ENCODE measurements at places on chromosomes 3 and 15.

DNA sequence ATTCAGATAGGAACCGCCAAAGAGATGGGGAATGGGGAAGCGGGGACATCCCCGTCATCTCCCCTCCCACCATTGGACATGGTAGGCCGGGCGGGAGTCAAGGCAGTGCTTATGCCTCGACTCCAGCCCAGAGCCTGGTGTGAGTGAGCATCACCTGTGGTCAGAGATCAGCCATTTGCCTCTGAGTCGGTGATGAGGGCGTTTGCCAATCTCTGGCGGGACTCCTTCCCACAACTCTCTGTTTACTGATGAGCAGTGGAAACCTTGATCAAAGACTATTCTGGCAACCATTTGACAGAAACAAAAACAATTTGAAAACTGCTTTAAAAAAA lies 63.9 kb upstream of the HES1 start:
- DNase-seq = no peak

DNA sequence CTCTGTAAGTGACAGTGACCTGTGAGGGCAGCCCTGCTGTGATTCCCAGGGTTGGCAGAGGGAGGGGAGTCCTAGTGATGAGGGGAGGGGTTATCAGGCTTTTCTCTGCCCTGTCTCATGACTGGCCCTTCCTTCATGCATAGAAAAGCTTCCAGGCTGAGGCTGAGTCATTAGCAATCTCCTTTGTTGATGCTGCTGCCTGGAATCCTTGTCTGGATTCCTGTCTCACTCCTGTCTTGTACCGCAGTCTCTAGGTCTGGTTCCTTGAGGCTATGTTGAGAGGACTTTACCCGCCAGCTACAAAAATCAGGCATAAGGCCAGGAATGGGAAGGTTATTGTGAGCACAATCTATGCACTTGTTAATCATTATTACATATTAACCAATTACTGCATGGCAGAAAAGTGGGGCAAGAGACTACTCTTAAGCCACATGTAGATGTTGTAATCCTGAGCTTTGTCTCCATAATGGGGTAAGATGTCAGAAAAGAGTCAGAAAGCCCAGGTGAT lies 7.2 kb downstream of the KLHL6 start:
- no peak for DNase-seq

DNA sequence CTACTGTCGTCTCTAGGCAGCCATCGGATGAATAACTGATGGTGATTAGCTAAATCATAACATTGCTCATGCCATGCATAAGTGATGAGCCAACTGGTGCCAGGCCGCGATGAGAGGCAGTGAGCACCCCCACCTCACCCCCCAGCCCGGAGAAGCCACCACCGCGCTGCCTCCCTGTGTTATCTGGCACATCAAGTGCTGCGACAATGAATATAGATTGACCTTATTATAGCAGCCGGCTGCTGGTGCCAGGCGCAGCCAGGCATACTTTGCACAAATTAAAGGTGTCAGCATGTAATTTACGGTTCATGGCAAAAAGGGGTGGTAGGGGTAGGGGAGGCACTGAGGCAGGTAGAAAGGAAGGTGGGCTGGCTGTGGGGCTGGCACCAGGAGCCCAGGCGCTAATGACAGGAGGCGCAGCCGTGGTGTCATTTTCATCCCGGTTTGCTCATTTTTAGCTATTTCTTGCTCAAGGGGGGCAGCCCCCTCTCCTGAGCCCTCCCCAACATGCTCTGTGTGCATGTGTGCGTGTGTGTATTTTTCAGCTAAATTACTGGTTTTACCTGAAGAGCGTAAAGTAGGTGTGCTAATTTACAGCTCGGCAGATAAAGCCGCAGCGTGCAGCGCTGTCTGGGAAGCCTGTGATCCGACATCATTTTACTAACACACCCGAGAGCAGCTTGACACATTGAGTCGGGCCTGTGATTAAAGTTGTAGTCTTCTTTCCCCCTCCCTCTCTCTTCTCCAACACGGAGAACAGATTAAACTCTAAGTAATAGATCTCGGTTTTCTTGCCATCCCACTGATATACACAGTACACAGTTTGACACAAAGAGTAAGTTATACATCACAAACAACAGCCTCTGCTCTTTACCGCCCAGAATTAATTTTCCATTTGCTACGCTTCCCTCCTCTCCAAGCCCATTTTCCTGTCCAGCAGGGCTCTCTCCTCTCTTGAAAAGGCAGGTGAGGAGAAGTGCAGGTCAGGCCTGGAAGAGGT lies 212.3 kb downstream of the RPLP1 start:
- no peak for DNase-seq

- no peak for DNase-seq
These were observed 29.8 kb upstream of the MB21D2 start for GRCh38 chr3:192947421-192947820.

DNA sequence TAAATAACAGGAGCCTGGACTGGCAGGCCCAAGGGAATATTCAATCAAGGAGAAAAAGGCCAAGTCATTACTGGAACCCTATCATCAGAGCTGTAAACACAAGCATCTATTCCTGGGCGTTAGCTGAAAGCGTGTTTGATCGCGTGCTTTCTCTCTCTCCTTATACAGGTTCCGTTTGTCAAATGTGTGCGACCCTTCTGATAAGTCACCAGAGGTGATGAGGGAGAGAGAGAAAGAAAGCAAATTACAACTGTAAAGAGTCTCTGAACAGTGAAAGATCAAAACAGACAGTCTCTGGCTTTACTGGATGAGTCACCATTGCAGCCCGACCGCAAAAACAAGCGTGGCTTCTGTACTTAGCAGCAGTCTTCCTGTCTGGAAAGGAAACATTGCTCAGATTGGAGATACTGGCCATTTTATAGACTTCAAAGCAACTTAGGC lies 39.5 kb upstream of the TPRG1 start:
- peak; percentile 78 for DNase-seq

GRCh38 chr3:55409806-55410205 lies 77.3 kb downstream of the WNT5A start:
- no peak for DNase-seq

- DNase-seq = no peak
These were observed 25.2 kb upstream of the C2CD4B start for GRCh38 chr15:62190274-62190673.

GRCh38 chr3:50316657-50317242 lies 5.8 kb downstream of the HYAL2 start:
- DNase-seq = peak; percentile 81

DNA sequence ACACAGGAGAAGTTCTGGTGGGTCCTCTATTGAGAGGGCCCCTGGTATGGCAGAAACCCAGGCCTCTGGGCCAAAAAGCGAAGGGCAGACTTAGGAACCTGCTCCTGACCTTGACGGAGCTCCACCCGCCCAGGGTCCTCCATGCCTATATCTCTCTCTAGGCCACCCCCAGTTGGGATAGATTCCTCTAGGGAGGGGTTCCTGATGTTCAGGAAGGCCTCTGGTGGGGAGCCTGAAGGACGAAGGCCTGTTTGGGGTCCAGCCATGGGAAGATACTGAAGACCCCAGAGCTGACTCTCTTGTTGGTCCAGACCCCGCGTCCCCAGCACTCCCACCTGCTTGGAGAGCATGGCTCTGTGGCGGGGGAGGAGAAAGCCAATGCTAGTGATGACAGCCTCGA lies 104.2 kb downstream of the CORO2B start:
- no peak for DNase-seq

DNA sequence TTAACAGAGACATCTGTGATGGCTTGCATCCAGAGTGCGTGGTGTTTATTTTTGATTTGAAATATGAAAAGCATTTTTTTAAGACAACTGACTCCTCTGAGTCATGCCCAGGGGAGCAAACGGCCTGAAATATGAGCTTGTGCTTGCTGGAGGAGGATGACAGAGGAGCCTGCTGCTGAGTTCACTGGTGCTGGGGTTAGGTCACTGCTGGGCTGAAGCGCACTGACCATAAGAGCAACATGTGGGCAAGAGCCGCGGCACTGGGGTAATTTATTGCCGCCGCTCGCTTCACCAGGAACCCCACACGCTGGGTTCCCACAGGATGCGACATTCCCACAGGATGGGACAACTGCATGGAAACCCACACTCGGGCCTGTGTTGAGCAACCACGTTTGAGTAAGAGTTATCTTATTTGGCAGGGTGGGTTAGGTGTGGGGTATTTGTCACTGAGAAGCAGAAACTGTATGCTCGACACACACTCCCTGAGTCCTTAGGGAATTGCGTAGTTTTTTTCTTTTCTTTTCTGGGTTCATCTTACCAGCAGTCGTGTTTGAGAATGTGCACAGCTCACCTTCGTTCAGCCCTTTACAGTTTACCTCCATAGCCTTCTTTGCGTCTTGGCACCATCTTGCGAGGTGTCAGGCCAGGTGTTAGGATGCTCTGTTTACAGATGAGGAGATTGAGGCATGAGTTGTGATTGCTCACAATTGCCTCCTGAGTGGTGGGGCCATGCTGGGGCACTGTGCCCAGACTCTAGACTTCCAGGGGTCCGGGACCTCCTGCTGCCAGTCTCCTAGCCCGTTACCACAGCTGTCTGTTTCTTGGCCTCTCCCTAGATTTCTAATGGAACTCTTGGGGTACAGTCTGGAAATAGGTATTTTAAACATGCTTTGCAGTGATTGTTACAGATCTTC lies 60.4 kb downstream of the SMAD3 start:
- no peak for DNase-seq

- no peak for DNase-seq
These were observed 85.9 kb upstream of the CSPG5 start for GRCh38 chr3:47664519-47664918.
